Mesothelial cell of epicardium (in vitro differentiated cells): ENCODE measurements at places on chromosomes 13 and 19. TPM values are rescaled to one million over a fixed set of nuclear protein-coding genes. Genes with fewer than 3 reads are reported as not detected.

DNA sequence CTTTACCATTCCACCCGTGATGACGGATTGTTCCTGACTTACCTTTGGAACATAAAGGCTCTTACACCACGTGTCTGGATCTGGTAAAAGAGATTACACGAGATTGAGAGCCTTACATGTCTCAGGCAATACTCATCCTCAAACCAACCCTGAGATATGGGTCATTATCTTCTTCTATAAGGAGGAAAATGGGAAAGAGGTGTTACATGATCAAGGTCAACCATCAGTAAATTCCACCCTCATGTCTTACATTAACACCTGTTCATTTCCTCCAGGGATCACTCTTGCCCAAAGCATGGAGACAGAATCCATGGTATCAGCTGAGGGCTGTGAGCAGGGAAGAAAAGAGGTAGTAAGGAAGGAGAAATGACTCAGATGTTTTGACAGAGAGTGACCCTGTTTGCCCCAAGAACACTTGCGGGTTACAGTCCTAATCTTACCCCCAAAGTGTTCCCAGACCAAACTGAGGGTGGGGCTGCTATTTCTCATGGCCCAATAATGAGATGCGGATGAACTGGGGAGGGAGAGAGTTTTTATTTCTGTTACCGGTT, 19.6 kb downstream of the LILRB4 start:
- H3K4me3 ChIP-seq = no peak overlapping the region
- no peak overlapping the region for H3K27ac ChIP-seq
- DNase-seq = no peak
- H3K36me3 ChIP-seq = no peaks in the 10 kb centered on the region
- H3K27me3 ChIP-seq = no peaks in the 10 kb centered on the region

DNA sequence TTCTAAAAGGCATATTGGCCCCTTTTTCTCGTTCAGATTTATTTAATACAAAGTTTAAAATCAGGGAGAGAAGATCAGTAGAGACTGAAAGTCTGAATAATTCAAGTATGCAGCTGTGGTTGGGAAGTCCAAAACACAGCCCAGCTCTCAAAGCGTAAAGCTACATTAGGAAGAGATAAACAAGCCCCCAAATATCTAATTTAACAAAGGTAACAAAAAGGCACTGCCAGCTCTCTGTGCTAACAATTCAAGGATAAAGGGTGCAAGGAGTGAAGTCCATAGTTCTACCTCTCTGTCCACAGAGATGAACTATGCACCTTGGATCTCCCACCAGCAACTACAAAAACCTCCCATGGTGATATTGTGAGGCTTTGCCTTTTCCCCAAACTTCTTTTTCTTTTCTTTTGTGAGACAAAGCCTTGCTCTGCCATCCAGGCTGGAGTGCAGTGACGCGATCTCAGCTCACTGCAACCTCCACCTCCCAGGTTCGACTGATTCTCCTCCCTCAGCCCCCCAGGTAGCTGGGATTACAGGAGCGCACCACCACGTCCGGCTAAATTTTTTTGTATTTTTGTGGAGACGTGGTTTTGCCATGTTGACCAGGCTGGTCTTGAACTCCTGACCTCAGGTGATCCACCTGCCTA, 104.4 kb downstream of the LHFPL6 start:
- H3K27ac ChIP-seq = no peak overlapping the region
- DNase-seq = no peak
- no peaks in the 10 kb centered on the region for H3K36me3 ChIP-seq

DNA sequence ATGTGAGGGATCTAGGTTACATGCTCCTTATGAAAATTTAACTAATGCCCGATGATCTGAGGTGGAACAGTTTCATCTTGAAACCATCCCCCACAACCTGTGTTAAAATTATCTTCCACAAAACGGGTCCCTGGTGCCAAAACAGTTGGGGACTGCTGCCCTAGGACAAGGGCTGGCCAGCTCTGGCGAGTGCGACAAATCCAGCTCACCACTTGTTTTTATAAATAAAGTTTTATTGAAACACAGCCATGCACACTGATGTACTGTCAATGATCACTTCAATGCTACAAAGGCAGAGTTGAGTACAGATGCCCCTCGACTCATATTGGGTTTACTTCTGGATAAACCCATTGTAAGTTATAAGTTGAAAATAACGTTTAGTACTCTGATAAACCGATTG, 235.3 kb downstream of the ATP8A2 start:
- H3K27me3 ChIP-seq = no peaks in the 10 kb centered on the region
- peaks cover 9% of the 10 kb centered on the region for H3K4me1 ChIP-seq
- no peak overlapping the region for H3K27ac ChIP-seq
- no peak for DNase-seq
- peaks cover 19% of the 10 kb centered on the region for H3K36me3 ChIP-seq

GRCh38 chr19:39196860-39197562, at the start of gene NCCRP1:
Gene NCCRP1 (plus strand): TSS chr19:39196964. CDS start chr19:39196983, 19 bp downstream.
- no peak for DNase-seq
- H3K27ac ChIP-seq = no peak within 1 kb of the TSS
- peak within 1 kb of the TSS; percentile 54 for H3K4me3 ChIP-seq
- H3K27me3 ChIP-seq = peaks cover 43% of the 10 kb centered on the region
- H3K4me1 ChIP-seq = peaks cover 32% of the 10 kb centered on the region
- H3K36me3 ChIP-seq = no peaks in the 10 kb centered on the region

DNA sequence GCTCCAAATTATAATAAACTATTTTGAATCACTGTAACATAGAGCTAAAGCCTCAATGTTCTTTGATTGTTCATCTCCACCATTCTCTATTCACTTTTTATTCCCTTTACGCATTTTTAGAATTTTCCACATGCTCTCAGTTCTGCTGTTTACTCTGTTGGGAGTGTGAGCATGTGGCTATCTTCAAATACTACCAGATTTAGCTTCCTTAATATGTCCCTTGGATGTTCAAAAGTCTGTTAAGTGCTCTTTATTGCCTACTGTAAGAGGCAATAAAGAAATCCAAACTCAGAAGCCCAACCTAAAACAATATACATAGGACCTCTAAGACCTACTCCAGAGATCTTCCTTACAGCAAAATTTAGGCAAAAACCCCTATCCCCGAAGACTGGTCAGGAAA, 34.5 kb downstream of the MTMR6 start:
- peaks cover 30% of the 10 kb centered on the region for H3K36me3 ChIP-seq
- no peak overlapping the region for H3K27ac ChIP-seq
- no peaks in the 10 kb centered on the region for H3K27me3 ChIP-seq
- no peak for DNase-seq
- H3K4me3 ChIP-seq = no peak overlapping the region

The ZNF221 gene
- 11.2 to 13.5 TPM (median 13.0 TPM) in 3 replicates for total RNA-seq

The FTL gene
- 1,022 to 1,078 TPM (median 1,064 TPM) in 3 replicates for total RNA-seq

The NLRP9 gene
- total RNA-seq = not detected in 3 replicates

The ZNF560 gene
- total RNA-seq = not detected in 3 replicates

The HRC gene
- total RNA-seq = 13.6 to 17.6 TPM (median 14.7 TPM) in 3 replicates
